Right lobe of liver (tissue), 6 donors: ENCODE measurements at places on chromosomes 6 and 20. TPM values are rescaled to one million over a fixed set of nuclear protein-coding genes. Genes with fewer than 3 reads are reported as not detected.
A peak's percentile ranks its signal among the peaks of the same experiment; 100 is the strongest.

GRCh38 chr20:59790346-59790745, 143.1 kb downstream of the SYCP2 start:
- no peak for DNase-seq
- H3K27me3 ChIP-seq = no peaks in the 10 kb centered on the region
- H3K27ac ChIP-seq = no peak overlapping the region
- H3K36me3 ChIP-seq = no peaks in the 10 kb centered on the region
- H3K4me3 ChIP-seq = no peak overlapping the region

- no peak overlapping the region for H3K4me3 ChIP-seq
- peak; percentile 33 for DNase-seq
- no peaks in the 10 kb centered on the region for H3K4me1 ChIP-seq
- H3K27me3 ChIP-seq = no peaks in the 10 kb centered on the region
- H3K27ac ChIP-seq = no peak overlapping the region
Observed at GRCh38 chr20:62716198-62716940, 7.7 kb downstream of the NTSR1 start.

DNA sequence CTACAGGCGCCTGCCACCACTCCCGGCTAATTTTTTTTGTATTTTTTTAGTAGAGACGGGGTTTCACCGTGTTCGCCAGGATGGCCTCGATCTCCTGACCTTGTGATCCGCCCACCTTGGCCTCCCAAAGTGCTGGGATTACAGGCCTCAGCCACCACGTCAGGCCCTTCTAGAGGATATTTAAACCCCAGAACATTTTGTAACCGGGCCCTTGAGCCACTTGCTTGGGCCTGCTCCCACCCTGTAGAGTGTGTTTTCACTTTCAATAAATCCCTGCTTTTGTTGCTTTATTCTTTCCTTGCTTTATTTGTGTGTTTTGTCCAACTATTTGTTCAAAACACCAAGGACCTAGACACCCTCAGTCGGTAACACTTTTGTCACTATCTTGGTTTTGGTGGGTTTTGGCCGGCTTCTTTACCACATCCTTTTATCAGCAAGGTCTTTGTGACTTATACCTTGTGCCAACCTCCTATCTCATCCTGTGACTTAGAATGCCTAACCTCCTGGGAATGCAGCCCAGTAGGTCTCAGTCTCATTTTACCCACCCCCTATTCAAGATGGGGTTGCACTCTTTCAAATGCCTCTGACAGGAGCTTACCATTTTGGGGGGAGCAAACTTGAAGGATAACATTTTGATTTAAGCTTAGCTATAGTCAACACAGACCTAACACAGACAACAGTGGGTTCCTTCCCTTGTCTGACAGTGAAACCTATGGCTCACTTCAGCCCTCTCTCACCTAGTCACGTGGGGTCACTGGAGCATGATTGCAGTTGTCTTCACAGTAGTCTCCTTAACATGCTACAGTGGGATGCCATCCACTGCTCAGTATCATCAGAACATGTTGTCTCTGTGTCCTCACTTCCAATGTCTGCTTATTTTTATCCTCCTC, 27.9 kb upstream of the KIF6 start:
- H3K36me3 ChIP-seq = no peaks in the 10 kb centered on the region
- H3K27ac ChIP-seq = no peak overlapping the region
- DNase-seq = no peak
- H3K4me3 ChIP-seq = no peak overlapping the region

GRCh38 chr20:19435316-19435715, 222.9 kb downstream of the SLC24A3 start:
- H3K36me3 ChIP-seq = no peaks in the 10 kb centered on the region
- no peak overlapping the region for H3K27ac ChIP-seq
- H3K4me3 ChIP-seq = no peak overlapping the region
- no peak for DNase-seq
- H3K4me1 ChIP-seq = no peaks in the 10 kb centered on the region

DNA sequence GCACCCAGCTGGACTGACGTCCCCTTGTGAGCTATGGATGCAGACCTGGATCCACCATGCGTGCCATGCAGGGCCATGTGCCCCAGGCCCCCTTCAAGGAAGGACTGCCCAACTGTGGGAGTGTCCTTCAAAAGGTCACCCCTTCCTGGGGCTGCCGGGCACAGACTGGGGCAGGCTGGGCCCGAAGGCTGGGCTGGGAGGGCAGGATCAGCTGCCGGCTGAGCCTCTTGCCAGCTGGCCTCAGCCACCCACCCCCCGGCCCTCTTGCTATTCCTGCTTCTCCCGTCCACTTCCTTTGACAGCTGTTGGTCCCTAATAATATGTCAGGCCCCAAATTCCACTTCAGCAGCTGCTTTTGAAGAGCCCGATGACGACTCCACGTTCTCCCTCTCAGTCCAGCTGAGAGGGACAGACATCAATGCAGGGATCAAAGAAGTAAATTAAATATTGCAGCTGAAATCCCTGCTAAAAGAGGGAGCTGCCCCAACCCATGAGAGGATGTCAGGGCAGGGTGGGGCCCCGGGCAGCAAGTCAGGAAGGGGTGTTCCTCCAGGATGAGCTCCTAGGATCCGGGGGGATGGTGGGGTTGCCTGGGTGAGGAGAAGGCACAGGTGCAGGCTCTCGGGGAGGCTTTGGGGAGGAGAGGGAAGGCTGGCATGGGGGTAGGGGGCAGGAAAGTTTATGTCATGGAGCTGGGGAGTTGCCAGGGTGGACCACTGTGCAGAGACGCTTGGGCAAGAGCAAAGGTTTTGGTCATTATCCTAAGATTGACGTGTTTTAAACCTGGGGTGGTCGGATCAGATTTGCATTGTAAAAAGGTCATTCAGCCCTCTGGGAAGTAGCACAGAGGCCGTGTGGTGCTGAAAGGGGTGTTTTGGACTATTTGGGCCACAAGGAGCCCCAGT, 185.0 kb downstream of the ANKRD60 start:
- H3K4me1 ChIP-seq = no peaks in the 10 kb centered on the region
- no peak overlapping the region for H3K27ac ChIP-seq
- no peaks in the 10 kb centered on the region for H3K27me3 ChIP-seq
- H3K36me3 ChIP-seq = no peaks in the 10 kb centered on the region
- no peak for DNase-seq

DNA sequence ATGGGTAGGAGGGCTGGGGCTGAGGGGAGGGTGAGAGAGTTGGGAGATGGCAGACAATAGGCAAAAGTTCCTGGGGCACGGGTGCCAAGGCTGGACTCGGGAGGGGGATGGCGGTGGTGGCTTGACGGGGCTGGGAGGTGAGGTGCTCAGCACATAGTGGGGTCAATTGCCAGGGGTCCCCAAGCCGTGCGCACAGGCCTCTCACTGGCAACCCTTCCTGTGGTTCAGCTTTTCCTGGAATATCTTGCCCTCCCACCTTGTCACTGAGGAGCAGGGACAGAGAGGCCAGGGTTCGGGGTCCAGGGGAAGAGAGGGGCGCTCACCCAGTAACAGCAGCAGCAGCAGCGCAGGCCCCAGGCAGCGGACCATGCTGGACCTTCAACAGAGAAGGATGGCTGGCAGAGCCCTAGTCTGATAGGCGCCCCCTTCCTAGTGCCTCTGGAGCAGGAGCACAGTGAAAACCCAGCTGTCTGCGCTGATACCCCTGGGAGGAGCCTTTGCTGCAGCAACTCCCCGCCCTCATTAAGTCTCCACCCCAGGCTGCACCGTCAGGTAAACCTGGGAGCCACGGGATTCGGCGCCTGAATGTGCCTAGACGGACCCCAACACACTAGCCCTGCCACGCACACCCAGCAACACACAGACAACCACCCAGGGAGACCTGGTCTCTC, at the start of gene GFRA4:
TSS of gene GFRA4 (minus strand) at position 369 of the 671 bp plus-strand sequence. CDS start at position 369, 0 bp downstream.
- no peaks in the 10 kb centered on the region for H3K4me1 ChIP-seq
- no peak for DNase-seq
- no peaks in the 10 kb centered on the region for H3K27me3 ChIP-seq
- no peak within 1 kb of the TSS for H3K4me3 ChIP-seq
- no peaks in the 10 kb centered on the region for H3K36me3 ChIP-seq

- DNase-seq = no peak
- H3K27me3 ChIP-seq = no peaks in the 10 kb centered on the region
- H3K27ac ChIP-seq = no peak overlapping the region
- H3K4me3 ChIP-seq = no peak overlapping the region
- no peaks in the 10 kb centered on the region for H3K36me3 ChIP-seq
- H3K4me1 ChIP-seq = no peaks in the 10 kb centered on the region
Observed at GRCh38 chr6:145315982-145316600, 419.2 kb downstream of the EPM2A start.

GRCh38 chr20:9966966-9967365, 67.8 kb upstream of the ANKEF1 start:
- no peak overlapping the region for H3K27ac ChIP-seq
- DNase-seq = no peak
- no peaks in the 10 kb centered on the region for H3K4me1 ChIP-seq
- H3K4me3 ChIP-seq = no peak overlapping the region
- no peaks in the 10 kb centered on the region for H3K36me3 ChIP-seq

DNA sequence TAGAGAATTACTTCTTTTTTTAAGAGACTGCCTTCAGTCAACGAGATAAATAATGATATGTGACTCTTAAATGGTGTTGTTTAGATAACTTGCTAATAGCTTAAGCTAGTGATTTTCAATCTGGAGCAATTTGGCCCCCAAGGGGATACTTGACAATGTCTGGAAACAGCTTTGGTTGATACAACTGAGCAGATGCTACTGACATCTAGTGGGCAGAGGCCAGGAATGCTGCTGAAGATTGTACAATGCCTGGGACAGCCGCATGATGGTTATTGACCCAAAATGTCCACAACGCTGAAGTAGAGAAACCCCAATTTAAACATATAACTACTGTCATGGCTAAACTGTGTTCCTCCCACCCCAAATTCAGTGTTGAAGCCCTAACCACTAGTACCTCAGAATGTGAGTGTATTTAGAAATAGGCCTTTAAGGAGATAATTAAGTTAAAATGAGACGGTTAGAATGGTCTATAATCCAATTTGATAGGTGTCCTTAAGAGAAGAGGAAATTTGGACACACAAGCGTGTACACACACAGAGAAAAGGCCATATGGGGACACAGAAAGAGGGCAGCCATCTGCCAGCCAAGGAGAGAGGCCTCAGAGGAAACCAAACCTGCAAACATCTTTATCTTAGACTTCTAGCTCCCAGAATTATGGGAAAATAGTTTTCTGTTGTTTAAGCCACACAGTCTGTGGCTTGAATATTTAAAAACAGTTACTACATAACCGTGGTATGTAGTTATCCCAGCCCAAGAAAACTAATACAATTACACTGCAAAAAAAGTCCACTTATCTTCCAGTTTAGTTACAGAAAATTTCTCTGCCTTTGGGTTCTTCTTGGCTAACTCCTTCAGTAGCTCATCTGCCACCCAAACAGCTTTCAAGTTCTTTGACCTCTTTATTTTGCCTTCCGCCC, 22.2 kb downstream of the RWDD2A start:
- H3K27ac ChIP-seq = no peak overlapping the region
- H3K4me1 ChIP-seq = no peaks in the 10 kb centered on the region
- H3K4me3 ChIP-seq = no peak overlapping the region
- H3K36me3 ChIP-seq = no peaks in the 10 kb centered on the region

DNA sequence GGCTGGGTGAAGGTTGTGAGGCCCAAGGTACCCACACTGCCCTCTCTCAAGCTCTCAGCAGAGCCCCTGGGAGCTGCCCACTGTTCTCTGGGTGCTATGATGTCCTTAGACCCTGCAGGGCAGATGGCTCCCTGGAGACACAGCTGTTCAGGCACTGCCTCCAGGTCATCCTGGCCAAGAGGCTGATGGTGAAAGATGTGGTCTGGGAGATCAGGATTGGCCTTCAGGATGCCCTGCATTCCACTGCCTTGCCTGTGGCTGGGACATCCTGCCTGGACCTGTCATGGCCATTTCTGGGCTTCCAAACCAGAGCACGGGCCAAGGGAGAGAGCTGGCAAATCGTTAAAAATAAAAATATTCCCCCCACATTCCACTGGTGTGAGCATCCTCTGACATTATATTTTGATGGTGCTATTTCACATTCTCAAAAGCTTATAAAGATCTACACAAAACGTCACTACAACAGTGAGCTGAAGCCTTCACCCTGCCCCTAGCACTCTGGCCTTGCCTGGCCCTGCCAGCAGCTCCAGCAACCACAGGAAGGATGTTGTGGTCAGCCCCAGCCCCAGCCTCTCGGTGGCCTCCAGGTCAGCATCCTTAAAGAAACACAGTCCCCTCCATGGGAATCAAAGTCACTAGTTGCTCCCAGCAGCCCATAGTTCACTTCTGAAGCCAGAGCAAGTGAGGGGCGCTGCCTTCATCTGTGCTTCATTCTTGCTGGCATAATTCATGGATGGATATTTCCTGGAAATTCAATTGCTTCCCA, 13.5 kb upstream of the KCNK16 start:
- H3K4me3 ChIP-seq = no peak overlapping the region
- DNase-seq = no peak
- no peak overlapping the region for H3K27ac ChIP-seq

GRCh38 chr6:49463612-49463967, 420 bp downstream of the CENPQ start:
- peaks cover 8% of the 10 kb centered on the region for H3K36me3 ChIP-seq
- DNase-seq = no peak
- no peaks in the 10 kb centered on the region for H3K4me1 ChIP-seq
- peak overlapping the region; percentile 76 for H3K4me3 ChIP-seq
- no peaks in the 10 kb centered on the region for H3K27me3 ChIP-seq

GRCh38 chr20:48797850-48798747, 29.7 kb downstream of the PREX1 start:
- no peak overlapping the region for H3K4me3 ChIP-seq
- no peaks in the 10 kb centered on the region for H3K36me3 ChIP-seq
- no peak overlapping the region for H3K27ac ChIP-seq
- H3K4me1 ChIP-seq = no peaks in the 10 kb centered on the region
- H3K27me3 ChIP-seq = no peaks in the 10 kb centered on the region

DNA sequence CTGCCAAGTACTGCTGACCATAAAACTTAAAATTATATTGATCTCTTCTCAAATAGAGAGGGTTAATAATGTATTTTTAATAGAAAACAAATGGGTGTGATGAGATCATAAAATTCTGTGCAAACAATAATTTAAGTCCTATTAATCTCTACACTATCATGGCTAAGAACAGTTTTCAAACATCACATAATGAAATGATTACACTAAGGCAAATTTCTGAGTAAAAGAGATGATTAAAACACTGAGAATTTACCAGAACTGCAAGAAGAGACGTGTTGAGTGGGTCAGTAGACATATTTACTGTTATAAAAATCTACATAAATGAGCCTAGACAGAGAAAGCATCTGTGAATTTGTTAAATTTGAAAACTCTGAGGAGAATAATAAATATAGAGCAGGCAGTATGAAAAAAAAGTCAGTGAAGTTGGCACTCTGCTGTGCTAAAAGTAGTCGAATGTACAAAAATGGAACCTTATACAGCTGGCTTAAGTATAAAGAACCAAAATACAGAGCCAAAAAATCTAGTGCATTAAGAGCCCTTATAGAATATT, 302.6 kb upstream of the MANEA start:
- no peak overlapping the region for H3K4me3 ChIP-seq
- no peaks in the 10 kb centered on the region for H3K36me3 ChIP-seq
- no peak for DNase-seq

GRCh38 chr6:24961852-24962251, 26.1 kb upstream of the RIPOR2 start:
- no peak overlapping the region for H3K27ac ChIP-seq
- no peaks in the 10 kb centered on the region for H3K27me3 ChIP-seq
- H3K4me3 ChIP-seq = no peak overlapping the region
- DNase-seq = no peak

GRCh38 chr20:20210327-20210726, 157.6 kb upstream of the INSM1 start:
- no peak overlapping the region for H3K4me3 ChIP-seq
- H3K36me3 ChIP-seq = no peaks in the 10 kb centered on the region
- H3K4me1 ChIP-seq = no peaks in the 10 kb centered on the region
- H3K27ac ChIP-seq = no peak overlapping the region
- no peak for DNase-seq

ROS1 gene
- not detected for total RNA-seq

EPPIN gene
- not detected for total RNA-seq

DDR1 gene
- 9.9 TPM for total RNA-seq

SPATS1 gene
- total RNA-seq = not detected

ZBTB46 gene
- total RNA-seq = 4.2 TPM

DEFB124 gene
- total RNA-seq = not detected

PNLDC1 gene
- not detected for total RNA-seq

C20orf96 gene
- 2.5 TPM for total RNA-seq
